ENCODE measurements at places on chromosomes 4 and X.

- DNase-seq = no peak
These were observed 306.1 kb downstream of the PCDH18 start for GRCh38 chr4:137226221-137226620.

- no peak for DNase-seq
These were observed 26.8 kb downstream of the COQ2 start for GRCh38 chr4:83257811-83258210.

DNA sequence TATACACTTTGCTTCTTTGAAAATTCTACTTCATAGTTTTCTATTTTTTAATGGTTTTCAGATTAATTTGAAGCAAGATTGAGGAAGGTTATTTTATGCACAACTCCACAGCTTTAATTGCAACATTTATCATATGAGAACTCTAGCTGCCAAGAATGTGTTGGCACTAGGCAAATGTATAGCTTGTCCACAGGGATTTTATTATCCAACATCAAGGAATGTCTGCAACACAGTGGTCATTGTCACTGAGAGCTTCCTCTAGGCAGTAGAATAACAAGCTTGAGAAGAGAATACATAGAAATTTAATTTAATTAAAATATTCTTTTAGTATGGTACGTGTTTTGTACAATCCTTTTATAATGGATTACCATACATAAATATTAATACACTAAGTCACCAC, 1600.8 kb downstream of the ARAP2 start:
- DNase-seq = no peak

DNA sequence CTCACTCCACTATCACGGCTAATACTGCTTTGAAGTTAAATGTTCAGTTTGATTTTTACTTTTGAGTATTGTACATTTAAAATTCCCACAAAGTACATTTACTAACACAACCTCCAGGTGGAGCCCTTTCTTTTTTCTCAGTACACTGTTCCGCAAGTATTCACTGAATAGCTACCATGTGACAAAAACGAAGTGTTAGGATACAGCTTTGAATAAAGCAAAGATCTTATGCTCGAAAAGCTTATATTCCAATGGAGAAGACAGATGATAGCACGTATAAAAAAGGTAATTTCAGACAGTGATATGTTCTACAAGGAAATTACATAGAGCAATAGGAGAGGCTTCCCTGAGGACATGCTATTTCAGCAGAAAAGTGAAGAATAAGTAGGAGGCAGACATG, 60.7 kb upstream of the ABCG2 start:
- no peak for DNase-seq

DNA sequence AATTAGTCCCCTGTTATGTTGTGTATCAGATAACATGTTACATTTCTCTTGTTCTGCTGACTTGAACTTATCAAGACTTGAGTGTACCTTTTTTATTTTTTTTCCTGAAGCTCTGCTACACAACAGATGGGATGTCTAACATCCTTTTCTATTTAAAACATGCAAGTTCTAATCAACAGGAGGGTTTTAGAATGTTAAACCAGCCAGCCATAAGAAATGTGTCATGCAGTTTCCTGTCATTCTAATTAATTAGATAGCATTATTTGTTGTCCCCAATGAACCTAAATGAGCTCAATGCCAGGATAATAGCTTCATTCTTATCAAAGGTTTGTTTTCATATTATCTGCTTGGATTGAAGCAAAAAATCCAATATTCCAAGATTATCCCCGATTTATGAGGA, 958.2 kb downstream of the PCDH7 start:
- DNase-seq = no peak

GRCh38 chrX:78650906-78651437, 8.2 kb downstream of the RTL3 start:
- DNase-seq = no peak

- no peak for DNase-seq
These were observed 109.0 kb upstream of the AADAT start for GRCh38 chr4:170198747-170199146.

DNA sequence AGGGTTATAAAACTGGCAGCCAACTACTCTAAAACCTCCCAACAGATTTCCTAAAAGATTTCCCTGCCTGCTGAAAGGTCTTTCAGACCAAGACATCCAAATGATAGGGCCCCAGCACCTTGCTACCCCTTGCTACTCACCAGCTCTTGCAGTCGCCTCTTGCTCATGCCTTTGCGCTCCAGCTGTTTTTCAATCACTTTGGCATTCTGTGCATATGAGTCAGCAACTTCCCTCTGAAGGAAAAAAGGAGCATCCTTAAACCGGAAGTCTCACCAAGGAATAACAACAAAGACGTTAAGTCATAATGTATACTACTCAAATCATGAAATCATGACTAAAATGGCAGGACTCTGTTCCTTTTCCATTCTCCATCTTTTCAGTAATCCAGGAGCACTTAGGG, 24.0 kb downstream of the STEEP1 start:
- DNase-seq = no peak

DNA sequence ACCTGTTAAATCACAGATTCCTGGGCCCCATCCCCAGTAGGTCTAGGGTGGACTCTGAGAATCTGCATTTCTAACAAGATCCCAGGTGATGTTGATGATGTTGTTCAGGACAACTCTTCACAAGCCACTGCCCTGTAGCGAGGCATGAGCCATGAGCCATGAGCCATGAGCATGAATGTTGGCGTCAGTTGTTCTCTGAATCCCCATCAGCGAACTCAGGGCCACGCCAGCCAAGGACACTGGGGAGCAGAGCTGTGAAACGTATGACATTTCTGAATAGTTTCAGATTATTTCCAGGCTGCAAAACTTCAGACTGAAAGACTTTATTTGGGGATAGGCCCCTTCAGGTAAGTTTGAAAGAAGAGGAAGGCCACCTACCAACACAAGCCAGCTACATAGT, 46.9 kb upstream of the HCCS start:
- DNase-seq = no peak

GRCh38 chr4:184382189-184382846, 92.0 kb downstream of the IRF2 start:
- DNase-seq = peak; percentile 20

GRCh38 chrX:69037786-69038185, 127.5 kb downstream of the PJA1 start:
- DNase-seq = no peak

DNA sequence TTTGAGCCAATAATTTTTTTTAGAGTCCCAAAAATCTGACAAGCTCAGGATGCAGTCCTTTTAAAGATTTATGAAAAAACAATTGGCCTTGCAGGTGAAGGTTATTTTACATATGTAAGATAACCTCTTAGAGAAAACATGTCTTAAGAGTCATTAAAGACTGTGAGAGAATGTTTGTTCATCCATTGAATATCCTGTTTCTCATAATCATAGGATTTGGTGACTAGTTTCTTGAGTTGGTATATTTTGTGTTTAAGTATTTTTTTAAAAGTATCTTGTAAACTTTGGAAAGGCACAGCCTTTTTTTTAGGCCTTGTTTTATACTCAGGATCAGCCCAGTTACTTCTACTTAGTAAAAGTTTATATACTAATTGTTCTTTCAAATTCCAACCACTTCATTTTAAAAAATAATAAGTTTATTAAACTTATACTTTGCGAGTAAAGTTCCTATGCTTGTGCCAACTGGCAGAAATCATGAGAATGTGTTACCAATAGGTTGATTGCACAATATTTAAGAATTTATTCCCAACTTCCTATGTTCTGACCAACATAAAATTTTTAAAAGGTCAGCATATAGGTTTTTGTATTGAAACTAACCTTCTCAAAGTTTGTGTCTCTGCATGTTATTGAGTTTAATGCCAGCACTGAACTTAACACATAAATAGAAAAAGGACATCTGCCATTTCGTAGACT, 40.0 kb upstream of the ARSJ start:
- no peak for DNase-seq

DNA sequence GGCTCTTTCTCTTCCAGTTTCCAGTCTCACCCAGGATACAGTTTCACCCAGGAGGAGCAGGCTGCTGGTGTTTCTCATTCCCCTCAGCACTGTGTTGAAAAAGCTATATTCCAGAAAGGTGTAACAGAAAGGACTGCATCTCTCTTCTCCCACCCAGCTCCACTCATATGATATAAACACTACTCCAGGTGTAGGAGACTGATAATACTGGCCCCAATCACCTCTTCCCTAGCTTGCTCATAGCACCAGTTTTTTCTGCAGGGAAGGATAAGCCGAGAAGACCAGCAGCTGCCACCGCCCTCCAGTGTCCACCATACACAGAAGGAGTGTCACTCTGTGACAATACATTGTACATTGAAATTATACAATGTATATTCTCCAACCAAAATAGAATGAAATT, 105.5 kb upstream of the STK26 start:
- no peak for DNase-seq

- no peak for DNase-seq
These were observed 287.7 kb downstream of the BMPR1B start for GRCh38 chr4:95045429-95045828.

DNA sequence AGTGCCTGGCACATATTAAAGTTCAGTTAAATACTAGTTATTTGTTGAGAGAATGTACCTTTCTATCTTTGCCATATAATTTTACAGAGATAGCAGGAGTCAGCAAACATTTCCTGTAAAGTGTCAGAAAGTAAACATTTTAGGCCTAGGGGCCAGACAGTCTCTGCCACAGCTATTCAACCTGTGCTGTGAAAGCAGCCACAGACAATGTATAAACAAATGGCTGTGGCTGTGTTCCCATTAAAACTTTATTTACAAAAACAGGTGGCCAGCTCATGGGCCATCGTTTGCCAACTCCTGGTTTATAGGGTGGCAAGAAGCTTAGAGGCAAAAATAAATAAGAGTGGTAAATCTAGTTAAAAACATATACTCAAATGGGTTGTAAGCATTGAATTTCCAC, 34.0 kb upstream of the BRS3 start:
- DNase-seq = no peak

GRCh38 chr4:34492414-34492813, 1751.9 kb downstream of the ARAP2 start:
- no peak for DNase-seq

GRCh38 chr4:73917081-73917501, 47.9 kb downstream of the CXCL1 start:
- no peak for DNase-seq

GRCh38 chrX:16635040-16635439, 14.9 kb upstream of the S100G start:
- DNase-seq = no peak

DNA sequence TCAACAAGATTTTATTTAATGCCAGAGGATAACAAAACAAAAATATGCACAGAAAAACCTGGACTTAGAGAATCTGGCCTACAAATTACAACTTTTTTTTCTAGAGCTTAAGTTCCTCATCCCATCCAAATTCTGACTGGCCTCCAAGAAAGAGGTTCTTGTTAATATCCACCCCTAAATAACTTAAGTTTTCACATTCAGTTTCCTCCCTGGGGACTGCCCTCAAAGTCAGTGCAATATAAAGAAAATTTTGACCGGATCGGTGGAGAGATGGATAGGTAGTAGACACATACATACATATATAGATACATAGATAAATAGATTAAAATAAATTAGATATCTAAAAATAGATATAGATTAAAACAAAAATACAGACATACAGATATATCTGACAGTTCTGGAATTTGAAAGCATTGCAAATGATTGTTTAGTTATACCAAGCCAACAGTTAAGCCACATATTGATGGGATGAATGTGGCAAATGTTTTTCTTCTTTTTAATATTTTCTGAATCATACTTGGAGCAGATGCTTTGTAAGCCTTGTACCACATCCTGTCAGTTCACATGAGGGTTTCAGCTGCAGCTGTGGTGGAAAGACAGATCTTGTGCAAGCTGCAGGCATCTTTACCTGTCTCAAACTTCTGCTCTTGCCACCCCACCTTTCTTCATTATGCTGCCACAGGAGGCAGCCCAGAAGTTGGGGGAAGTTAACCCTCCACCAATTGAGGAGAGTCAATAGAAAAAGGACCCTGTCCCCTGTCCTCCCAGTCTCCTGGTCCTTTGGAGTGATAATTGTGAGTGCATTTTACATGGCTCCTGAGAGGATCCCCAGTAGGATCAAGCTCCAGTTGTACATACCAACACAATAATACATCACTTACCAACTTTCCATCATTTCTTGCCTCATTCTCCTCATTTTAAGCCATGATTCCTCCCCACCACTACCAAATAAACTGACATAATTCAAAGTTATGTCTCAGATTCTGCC, 58.5 kb upstream of the PRDM8 start:
- DNase-seq = no peak

DNA sequence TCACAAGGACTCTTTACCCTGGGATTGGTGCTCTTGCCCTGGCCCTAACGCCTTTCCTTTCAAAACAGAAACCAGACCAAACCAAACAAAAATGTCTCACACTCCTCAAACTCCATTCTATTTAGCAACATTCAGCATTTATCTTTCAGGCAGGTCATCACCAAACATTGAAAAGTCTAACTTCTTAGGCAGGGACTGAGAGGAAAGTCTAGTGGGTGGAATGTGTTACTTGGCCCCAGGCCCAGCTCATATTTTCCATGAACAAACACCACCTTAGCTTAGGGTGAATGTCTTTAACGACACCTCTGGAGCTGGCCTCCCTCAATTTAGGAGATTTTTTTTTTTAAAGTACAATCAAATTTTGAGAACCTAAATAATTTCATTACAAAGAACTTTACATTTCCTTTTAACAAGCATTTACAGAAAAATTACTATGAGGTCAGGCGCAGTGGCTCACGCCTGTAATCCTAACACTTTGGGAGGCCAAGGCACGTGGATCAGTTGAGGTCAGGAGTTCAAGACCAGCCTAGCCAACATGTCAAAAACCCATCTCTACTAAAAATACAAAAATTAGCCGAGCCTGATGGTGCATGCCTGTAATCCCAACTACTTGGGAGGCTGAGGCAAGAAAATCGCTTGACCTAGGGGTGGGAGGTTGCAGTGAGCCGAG, 10.2 kb upstream of the N4BP2 start:
- DNase-seq = no peak

- no peak for DNase-seq
These were observed 10.2 kb downstream of the ADGRL3 start for GRCh38 chr4:61210186-61210939.

- DNase-seq = no peak
These were observed 103.4 kb downstream of the REELD1 start for GRCh38 chr4:146317783-146318182.
